Hematopoietic multipotent progenitor cell treated with erythropoietin and hydrocortisone succinate and interleukin-3 and kit ligand, for 17 days (in vitro differentiated cells): ENCODE measurements at places on chromosomes 4 and X.

- DNase-seq, result no peak
These were observed 241.2 kb downstream of the EVC2 start for GRCh38 chr4:5467111-5467510.

GRCh38 chr4:151195801-151196200 is 81.2 kb upstream of the PRSS48 start:
- DNase-seq, result no peak

DNA sequence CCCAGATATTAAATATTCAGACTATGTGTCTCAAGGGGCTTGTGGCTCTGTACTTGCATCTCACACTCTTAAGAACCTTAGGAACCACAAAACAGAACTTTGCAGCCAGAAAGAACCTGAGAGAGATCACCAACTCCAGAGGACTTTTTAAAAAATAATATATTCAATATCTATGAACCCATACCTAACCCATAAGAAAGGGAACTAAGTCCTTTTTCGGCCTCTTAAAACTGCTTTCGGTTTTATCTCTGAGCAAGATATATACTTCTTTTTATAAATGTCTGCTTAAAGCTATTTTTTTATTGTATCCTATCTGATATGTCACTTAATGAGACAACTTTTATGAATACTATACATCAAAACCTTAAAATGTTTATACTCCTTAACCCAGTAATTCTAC is 10.9 kb downstream of the SMARCA1 start:
- DNase-seq, result no peak

- no peak for DNase-seq
These were observed 72.8 kb downstream of the GRXCR1 start for GRCh38 chr4:42965326-42965725.

GRCh38 chr4:4780729-4781244 is 78.7 kb upstream of the MSX1 start:
- no peak for DNase-seq

DNA sequence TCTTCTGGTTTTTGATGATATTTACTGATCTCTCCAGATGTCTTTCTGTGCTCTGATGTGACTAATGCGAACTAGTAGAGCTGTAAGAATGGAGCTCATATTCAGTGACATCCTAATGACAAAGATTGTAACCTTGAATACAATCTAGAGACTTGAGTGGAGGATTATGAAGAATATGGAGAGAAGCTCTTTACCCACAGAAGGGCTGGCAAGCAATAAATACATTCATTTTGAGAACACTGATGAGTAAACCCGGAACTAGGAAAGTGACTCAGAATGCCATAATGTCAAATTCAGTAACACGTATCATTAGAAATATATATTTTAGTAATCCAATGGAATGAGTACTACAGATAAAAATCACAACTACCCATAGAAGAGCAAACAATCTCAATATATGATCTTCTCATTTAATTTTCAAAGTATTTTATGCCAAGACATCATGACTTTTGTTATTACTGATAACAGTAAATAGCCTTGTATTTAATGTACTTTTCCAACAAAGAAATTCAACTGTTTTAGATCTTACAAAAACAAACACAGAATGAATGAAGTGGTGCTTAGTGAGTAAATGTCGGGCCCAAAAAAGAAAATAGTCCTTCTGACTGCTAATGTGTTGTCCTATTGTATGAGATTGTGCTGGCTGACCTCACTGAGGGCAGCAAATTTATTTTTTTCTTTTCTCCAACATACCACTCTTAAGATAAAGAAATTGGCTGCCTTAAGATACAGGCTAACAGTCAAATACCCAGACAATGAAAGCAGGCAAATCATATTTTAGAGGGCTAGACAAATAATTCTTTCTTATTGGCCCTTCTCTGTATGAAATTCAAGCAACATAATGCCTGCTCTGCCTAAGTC is 49.2 kb upstream of the HDAC8 start:
- no peak for DNase-seq

- peak; percentile 64 for DNase-seq
These were observed at the start of gene AREG for GRCh38 chr4:74444891-74445642. TSS of gene AREG (plus strand) at chr4:74445136. CDS start at chr4:74445346, 210 bp downstream.

DNA sequence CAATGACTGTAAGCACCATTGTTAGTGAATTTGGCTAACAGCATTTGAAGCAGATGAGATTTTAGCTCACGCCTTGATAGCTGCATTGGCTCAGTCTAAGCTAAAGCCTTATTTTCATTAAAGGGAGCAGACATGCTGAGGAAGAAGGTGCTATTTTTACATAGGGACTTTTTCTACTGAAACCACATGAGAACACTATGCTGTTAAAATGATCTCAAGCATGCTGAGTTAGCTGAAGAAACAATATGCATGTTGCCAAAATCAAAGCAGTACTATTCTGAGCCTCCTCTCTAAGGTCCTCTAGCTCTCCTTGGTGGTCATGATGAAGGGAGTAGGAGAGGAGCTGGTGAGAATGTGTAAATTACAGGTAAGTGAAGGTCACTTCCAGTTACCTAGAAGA is 134.4 kb upstream of the JADE1 start:
- DNase-seq, result no peak

- DNase-seq, result no peak
These were observed 248.9 kb downstream of the BCOR start for GRCh38 chrX:39848900-39849299.

DNA sequence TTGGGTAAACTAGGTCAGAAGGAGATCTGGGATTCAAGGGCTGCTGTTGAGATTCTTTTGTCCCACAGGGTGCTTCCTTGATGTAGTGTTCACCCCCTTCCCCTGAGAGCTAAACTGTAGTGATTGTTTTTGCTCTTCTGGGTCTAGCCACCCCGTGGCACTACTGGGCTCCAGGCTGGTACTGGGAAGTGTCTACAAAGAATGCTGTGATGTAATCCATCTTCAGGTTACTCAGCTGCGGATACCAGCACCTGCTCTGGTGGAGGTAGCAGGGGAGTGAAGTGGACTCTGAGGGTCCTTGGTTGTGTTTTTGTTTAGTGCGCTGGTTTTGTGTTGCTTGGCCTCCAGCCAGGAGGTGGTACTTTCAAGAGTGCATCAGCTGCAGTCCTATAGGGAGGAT is 365.5 kb downstream of the ZNF674 start:
- DNase-seq, result no peak

DNA sequence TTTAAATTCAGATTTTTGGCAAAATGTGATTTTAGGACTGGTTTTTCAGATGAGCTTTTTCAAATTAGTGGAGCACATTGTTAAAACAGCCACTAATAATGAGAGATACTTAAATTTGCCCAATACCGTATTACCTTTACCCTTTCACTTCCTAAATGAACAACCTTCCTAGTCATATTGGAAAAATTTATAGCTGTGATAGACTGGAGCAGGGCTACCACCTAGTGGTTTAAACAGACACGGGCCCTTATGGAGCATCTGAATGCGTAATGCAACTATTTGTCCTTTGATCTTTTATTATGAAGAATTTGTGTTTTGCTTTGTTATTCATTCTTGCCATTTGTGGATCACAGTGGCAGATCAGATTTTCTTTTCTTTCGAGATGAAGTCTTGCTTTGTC is 72.7 kb downstream of the KDM6A start:
- peak; percentile 59 for DNase-seq

GRCh38 chrX:136046295-136047015 is 61.2 kb downstream of the SLC9A6 start:
- DNase-seq, result no peak

GRCh38 chrX:65871671-65872311 is 168.1 kb downstream of the VSIG4 start:
- no peak for DNase-seq

DNA sequence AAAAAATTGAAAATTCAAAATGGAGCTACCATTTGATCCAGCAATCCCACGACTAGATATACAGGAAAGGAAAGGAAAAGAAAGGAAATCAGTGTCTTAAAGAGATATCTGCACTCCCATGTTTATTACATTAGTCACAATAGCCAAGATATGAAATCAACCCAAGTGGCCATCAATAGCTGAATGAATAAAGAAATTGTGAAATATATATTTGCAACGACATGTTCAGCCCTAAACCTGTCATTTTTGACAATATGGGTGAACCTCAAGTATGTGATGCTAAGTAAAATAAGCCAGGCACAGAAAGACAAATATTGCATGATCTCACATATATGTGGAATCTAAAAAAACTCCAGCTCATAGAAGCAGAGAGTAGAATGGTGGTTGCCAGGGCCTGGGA is 155.1 kb downstream of the ANXA5 start:
- DNase-seq, result no peak

DNA sequence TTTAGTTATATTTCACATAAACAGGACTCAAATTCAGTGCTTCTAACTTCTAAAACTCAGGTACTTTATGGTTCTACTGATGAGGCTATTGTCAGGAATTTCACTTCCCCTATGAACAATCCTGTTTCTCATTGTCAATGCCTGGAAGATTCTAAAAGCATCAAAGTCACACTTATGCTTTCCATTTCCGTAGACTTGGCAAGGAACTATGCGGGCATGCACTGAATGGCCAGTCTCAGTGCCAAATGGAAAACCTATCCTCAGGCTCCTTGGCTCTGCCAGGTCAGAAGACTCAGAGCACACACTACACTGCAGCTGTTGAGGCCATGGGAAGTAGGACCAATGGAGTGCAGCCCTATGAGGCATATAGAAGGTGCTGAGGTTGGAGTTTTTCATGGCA is 97.0 kb upstream of the PTPN13 start:
- no peak for DNase-seq

GRCh38 chrX:126770179-126770578 is 49.4 kb upstream of the PRR32 start:
- no peak for DNase-seq

DNA sequence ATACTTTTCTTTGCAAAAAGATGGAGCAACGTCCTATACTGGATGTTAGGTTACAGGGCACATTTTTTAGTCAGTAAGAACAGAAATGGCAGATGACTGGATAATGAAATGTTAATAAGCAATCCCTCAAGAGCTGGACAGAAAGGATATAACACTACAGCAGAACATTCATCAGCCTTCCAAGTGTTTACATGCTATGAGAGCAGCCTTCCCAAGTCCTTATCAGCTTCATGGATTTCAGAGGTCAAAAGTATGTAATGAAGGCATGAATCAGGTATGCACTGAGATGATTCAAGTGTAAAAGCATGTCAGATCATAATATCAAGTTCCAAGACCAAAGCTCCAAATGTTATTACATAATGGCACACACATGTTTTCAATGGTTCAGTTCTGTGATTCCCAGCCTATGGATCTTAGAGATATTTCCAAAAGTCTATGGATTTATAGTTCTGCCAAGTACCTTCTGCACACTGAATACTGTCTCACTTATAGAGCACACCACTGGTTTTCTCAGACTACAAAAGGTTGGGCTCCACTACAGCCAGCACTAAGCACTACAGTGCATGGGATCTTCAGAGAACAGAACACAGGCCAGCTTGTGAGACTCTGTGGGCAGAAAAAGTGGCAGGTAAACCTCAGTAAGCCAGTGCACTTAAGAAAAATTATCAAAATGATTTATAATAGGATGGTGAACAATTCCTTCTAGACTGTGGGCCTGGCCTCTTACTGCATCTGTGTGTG is 49.2 kb downstream of the GPC4 start:
- no peak for DNase-seq

- DNase-seq, result peak; percentile 44
These were observed 80.7 kb upstream of the IGFBP7 start for GRCh38 chr4:57190601-57191481.

DNA sequence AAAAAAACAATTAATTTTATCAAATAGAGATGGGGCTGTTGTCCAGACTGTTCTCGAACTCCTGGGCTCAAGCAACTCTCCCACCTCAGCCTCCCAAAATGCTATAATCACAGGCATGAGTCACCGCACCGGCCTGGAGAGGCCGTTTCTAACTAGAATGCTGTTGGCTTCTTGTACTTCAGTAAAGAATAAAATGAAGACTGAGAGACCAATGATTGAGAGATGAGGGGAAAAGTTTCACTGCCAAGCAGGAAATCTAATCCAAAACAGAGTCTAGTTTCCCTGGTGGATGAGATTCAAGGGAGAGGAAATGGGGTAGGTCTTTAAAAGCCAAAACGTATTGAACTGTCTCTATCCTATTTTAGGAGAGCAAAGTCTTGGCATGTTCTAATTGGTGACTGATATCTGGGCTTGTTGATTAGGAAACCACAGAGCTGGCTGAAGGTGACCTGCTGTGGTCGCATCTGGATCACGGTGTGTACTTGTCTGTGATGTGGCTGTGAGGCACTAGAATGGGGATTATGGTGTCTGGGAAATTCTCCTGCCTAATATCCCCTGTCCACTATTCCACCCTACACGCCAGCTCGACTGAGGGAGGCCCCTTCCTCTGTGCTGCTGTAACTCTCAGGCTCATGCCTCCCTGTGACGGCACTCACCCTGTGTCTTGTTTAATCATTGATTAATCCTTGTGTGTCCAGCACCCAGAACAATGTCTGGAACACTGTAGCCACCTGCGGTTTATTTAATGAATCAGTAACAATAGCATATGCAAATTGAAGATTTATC is 15.0 kb upstream of the TRIM2 start:
- DNase-seq, result no peak

DNA sequence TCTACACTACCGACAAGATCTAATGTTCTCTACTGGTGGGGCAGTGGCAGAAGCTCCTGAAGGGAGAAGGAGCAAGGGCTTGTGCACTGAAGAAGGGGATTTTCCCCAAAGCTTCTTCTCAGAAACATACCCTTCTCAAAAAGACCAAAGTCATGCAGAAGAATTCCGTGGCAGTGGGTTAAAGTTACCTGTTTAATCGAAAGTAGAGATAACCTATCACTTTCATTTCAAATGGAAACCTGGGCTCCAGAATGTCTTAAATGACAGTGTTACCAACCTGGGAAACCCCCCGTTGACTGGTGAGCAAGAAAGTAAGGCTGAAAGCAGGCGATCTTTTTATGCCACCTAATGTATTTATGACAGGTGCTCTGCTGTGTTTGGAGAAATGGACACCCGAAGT is 92.5 kb upstream of the TEX13D start:
- no peak for DNase-seq

- DNase-seq, result no peak
These were observed 1.9 kb downstream of the GPC4 start for GRCh38 chrX:133413218-133413925.
